ENCODE measurements at places on chromosomes 16 and 17.

GRCh38 chr16:13453938-13454553, 465.9 kb upstream of the ERCC4 start:
- no peak for DNase-seq

- no peak for DNase-seq
These were observed 1.0 kb upstream of the SIRT7 start for GRCh38 chr17:81918832-81919545.

- no peak for DNase-seq
These were observed 18.3 kb downstream of the CDC42EP4 start for GRCh38 chr17:73293480-73293911.

- no peak for DNase-seq
These were observed 846.4 kb upstream of the CDH8 start for GRCh38 chr16:62882552-62883221.

- DNase-seq = no peak
These were observed 147.4 kb downstream of the SEC14L1 start for GRCh38 chr17:77288115-77288619.

DNA sequence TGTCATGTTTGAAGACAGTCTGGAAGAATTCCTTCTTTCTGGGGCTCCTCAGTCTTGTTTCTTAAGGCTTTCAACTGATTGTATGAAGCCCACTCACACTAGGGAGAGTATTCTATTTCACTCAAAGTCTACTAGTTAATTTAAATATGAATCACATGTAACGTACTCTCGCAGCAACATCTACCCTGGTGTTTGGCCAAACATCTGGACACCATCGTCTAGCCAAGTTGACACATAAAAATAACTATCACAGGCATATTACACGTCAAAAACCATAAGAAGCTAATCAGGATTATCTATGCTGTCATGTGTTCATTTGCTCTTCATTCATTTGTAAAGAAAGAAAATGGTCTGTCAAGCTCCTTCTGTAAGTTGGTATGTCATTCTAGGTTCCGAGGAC, 787.4 kb downstream of the KCNJ2 start:
- no peak for DNase-seq

DNA sequence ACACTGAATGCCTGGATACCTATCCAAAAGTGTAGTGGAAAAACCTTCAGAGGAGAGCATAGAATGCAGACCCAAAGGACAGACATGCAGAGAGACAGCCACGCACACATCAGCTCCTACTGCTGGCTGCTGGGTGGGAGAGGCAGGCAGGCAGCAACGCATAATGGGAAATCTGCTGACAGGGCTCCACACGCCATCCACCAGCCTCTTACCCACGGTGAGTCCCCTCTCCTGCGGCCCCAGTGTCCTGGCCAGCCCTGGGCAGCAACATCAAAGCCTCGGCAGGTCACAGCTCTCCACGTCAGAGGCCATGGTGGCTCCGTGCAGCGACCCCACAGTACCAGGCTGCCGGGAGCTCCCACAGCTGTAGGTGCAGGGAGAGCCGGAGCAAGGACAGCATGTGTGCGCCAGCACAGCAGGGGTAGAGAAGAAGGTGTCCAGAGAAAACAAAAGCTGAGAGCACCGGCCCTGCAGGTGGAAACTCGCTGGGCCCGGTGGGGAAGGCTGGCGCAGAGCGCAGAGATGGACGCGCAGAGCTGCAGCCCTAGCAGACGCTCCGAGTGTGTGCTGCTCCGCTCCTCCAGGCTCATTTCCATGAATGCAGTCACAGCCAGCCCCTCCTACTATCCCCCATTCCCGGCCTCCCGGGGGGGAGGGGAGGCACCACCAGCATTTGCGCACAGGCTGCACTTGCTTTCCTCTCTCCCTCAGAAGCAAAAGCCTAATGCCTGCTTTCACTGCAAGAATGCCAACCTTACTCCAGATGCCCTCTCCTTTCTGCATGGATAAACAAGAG, 58.9 kb downstream of the CYTH1 start:
- no peak for DNase-seq

DNA sequence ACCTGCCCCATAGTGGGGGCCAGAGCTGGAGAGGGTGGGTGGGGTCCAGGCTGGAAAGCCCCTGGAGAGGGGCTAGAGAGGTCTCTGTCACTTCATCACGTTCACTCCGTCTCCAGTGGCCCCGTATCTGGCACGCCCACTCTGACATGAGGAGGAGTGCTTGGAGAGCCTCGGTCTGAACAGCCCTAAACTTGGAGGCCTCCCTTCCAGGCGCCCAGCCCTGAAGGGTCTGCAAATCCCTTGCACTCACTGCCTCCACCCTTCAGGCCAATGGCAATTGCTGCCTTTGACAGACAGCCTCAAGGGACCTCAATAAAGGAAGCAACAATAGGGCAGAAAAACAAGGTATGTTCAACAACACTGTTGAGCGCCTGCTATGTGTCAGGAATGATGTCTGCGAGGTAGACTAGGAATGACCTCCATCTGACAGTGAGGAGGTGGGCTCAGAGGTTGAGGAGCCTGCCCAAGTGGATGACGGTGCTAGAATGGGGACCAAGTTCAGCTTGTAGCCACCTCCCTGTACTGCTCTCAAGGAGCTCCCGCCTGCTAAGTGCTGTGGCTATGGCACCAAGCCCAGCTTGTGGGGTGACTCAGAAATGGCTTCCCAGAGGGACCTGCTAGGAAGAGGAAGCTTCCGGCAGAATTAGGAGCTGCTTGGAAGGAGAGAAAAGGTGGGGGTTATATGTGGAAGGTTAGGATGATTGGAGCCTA, 2.9 kb upstream of the EPX start:
- no peak for DNase-seq

GRCh38 chr17:3798273-3799180, 2.5 kb downstream of the ITGAE start:
- no peak for DNase-seq

- no peak for DNase-seq
These were observed 23.7 kb downstream of the ACSF3 start for GRCh38 chr16:89117227-89117974.

DNA sequence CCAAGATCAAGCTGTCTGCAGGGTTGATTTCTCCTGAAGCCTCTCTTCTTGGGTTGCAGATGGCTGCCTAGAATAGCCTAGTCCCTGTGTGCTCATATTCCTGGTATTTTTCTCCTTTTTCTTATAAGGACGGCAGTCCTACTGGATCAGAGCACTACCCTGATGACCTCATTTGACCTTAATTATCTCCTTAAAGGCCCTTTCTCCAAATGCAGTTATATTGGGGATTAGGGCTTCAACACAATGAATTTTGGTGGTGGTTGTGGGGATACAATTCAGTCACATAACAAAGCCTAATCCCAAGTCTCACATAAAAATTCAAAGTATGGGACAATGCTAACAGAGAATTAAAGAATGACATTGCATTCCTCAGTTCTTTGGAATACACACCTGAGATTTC, 238.8 kb upstream of the SALL1 start:
- no peak for DNase-seq
